SK-N-MC (cell line): ENCODE measurements at places on chromosomes 7 and 10.
A peak's percentile ranks its signal among the peaks of the same experiment; 100 is the strongest.

GRCh38 chr7:13159467-13160184 is 472.2 kb downstream of the ARL4A start:
- DNase-seq, result no peak

- no peak for DNase-seq
Measured at GRCh38 chr7:50637725-50638643, 72.8 kb upstream of the DDC start.

DNA sequence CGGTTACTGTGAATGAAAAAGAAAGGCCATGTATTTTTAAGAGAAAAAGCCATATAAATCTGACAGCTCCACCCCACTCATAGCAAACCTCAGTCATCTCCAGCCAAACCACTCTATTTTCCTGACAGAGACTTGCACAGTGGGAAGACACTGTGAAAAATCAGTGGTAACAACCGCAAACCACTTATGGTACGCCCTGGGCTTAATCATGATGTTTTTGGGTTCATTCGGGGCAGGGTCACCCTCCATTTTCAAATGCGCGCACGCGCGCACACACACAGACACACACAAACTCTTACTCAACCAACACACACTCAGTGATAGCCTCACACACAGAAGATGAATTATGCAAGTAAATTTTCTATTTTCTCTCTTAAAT is 82.1 kb upstream of the HPS1 start:
- peak; percentile 3 for DNase-seq

DNA sequence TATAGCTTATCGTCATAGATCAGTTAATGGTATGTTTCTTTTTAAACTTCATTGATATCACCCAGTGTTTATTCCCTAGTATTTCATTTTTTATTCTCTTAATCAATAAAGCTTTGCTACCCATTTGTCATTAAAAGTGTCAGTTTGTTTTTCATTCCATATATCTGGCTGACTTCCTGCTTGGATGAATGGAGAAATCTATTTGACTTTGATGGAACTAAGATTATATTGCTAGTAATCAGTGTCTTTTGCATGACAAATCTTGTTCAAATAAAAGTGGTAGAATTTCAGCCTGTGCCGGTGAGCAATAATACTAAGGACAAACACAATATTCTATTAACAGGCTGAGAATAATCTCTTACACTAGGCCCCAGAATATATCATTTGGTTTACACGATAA is 203.3 kb downstream of the SEC23IP start:
- DNase-seq, result no peak

DNA sequence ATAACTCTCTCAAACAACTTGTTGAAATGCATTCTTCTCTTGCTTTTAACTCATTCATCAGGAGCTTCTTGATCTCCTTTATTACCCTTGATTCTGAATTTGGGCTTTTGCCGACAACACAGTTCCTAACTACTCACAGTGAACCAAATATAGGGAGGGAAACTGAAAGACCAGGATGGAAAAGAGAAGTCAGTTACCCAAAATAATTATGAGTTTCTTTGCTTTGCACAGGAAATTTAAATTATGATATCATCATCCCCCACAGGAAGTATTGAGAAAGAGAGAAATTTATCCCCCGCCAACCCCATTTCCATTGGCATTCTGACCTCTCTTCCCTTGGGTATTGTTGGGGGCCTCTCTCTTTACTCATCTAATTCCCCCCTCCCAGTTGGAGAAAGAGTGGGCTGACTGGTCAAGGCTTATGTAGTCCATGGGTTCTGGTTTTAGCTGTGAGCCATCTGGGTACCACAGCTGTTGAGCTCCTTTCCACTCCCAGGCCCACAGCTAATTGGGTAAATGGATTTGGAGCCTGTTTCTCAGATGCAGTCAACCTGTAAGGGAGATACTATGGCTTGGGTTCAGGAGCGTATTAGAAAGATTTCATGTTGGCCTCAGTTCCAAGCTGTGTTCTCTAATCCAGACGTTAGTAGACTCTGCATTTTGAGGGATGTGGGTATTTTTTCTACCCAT is 109.0 kb downstream of the FZD1 start:
- DNase-seq, result no peak

DNA sequence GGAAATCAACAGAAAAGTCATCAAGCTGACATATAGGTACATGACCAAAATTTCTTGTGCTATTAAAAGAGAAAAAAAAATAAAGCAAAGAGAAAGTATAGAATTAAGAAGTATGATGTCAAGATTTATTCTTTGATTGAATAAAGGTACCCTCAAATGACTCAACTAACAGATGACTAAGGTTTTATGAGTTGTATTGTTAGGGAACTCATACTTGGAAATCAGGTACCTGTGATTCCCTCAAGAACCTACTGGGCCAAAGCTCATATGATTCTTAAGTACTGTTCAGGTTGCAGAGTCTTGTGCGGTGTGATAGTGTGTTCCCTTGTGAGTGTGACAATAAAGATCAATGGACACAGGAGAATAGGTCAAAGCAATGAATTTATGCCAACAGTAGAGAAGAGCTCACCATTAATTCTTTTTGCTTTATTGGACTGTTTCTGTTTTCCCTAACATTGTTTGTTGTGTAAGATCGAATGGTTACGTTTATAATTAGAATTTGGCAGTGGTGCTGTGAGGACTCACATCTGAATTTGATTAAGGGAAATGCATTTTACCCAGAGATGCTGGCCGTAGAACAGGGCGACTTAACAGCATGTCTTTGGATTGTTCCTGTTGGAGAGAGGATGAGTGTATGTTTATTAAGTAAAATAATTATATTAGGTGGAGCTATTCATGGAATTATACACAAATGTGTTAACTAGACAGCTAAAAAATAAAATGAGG is 293.2 kb upstream of the SEMA3D start:
- DNase-seq, result no peak

DNA sequence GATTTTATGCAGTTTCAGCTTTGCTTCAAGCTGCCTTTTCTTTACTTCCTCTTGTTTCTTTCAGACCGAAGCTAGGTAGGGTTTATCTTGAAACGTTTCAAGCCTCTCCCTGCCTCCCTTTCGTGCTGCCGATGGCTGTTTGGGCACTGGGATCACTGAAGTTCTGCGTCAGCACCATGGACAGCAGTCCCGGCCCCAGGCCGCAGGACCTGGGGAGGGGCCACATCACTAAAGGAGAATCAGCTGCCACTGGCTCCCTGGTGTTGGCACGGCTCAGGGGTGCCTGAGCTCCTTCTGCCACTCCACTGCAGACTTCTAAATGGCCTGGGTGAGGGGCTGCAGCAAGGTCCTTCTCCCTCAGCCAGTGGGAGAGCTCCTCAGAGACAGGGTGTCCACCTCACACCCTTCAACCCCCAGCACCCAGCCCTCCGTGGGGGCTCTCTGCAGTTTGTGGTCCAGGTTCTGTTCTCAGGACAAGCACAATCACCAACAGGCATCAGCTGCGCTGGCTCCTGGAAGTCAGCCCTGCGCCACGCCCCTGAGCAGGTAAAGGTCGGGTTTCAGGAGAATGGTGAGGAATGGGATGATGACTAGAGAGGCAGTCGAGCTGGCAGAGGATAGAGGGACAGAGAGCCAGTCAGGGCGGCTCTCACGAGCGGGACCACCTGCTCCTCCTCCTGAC is 387.2 kb downstream of the TCERG1L start:
- no peak for DNase-seq

DNA sequence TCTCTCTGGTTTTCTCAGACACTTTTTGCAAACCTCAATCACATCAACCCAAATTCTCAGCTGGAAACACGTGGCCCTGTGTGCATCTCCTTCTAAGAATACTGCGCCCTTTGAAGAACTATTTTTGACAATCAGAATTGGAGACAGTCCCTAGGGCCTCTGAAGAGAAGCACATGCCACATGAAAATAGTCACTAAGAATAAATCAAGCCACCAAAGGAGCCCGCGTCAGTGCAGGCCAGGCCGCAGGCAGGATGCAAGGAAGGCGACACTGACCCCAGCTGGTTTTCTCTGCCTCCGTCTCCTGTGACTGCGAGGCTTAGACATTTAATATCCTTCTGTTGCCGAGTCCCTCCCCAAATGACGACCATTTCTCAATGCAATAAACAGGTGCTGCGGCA is 88.0 kb upstream of the ADAM12 start:
- DNase-seq, result no peak

DNA sequence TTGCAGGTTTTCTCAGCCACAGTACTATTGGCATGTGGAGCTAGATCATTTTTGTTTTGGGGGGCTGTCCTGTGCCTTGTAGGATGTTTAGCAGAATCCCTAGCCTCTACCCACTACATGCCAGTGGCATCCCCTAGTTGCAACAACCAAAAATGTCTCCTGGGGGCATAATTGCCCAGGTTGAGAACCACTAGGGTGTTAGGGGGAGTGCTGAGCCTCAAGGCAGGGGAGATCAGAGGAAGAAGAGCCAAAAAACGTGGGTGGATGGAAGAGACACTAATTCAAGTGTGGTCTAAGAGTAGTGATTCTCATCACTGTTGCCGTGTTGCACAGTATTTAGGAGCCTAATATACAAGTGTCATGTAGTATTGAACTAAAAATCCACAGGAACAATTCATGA is 31.7 kb upstream of the CCNY start:
- no peak for DNase-seq

DNA sequence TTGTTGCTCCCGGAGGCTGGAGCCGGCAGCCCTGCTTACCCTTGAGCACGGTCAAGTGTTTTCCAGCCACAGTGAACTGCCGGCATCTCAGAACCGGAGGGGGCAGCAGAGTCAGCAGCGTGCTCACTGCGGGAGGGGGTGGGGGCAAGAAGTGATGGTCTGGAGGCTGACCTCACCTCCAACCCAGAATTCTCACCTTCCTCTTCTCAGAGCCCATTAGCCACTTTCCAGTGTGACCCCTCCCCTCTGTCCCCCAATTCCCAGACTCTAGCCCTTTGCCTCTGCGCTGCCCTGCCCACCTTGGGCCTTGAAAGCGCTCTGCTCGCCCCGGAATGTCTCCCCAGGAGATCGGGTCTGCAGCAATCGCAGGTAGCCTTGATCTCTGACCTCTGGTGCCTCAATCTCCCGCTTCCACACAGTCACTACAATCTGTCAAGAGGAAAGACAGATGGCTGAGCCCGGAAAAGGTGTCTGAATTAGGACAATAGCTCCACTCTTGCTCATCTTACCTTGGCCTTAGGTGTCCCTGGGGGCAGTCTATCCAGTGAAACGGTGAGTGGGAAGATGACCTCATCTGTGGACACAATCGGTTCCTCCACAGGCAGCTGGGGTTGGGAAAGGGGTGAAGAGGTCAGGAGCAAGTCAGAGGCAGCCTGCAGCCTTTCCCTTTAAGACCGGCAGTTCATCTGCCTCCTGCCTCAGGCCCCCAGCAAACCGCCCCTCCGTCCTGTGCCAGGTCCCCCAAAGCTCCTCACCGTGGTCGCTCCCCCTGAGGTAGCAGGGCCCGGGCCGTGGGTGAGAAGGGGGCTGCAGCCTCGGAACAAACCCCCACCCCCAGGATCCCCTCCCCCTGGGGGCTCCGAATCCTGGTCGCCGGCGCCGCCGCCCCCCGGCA is 942 bp downstream of the TRAPPC14 start:
- no peak for DNase-seq

DNA sequence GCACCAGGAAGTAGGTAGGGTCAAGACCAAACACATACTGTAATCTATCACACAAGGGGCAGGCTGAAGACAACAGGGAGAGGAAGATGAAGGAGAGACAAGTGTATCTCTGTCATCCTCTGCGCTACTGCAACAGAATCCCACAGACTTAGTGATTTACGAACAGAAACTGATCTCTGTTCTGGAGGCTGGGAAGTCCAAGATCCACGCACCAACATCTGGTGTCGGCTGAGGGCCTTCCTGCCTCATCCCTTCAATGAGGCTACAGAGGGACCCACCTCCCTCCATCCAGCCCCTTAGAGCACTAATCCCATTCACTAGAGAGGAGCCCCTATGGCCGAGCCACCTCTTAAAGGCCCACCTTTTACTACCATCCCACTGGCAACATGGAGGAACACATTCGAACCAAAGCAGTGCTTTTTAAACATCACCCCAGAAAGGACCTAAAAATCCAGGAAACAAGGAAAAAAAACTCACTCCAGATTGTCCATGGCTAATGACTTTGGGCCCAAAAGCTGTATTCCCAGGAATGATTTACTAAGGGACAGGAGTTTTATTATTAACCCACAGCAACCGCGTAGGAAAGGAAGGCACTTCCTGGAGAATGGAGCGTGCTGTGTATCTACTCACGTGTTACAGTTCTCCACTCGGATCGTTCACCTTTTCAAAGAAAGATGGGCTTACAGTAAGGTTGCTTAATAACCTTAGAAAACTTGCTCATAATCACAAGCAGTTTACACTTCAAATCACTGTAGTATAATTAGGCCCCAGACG is 4.2 kb downstream of the BNIP3 start:
- no peak for DNase-seq

GRCh38 chr10:109988212-109988596 is 19.6 kb upstream of the ADD3 start:
- no peak for DNase-seq

- no peak for DNase-seq
Measured at GRCh38 chr10:111338035-111338434, 261.2 kb downstream of the ADRA2A start.

GRCh38 chr10:58746474-58747185 is 234.0 kb downstream of the BICC1 start:
- no peak for DNase-seq

DNA sequence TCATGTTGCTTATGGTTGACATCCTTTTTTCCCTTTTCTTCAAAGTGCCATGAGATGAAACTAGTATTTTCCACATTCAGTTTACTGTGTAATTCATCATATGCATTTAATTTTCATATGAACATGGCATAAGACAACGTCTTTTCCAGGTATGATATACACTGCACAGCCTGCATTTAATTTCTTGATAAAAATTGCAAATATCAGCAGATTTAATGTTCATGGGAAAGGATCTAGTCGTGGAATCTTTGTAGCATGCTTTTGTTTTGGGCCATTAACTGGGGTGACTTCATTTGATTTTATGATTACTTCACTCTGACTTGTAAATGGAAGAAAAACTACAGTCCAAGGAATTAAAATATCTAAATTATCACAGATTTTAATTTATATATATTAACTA is 837.3 kb downstream of the IPMK start:
- DNase-seq, result no peak

- no peak for DNase-seq
Measured at GRCh38 chr7:101779267-101779666, 38.2 kb upstream of the CUX1 start.

DNA sequence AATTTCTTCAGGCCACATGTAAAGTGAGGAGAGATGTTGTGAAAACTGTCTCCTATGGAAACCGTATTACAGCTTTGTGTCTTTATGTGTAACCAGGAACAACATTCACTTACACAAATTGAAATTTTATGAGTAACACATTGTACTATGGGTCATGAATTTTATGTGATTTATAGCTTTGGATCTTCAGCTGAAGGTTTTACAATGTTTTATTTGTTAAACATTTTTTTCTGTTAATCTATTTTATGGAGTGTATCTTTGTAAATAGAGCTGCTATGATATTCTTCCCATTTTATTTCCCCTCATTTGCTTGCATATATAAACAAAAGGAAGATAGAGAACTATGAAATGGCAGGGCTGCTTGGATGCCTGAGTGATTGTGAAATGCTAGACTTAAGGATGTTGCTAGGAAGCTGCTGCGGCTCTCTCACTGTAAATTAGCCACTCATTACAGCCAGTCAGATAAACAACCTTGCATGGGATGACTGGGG is 104.5 kb upstream of the PCLO start:
- no peak for DNase-seq
